ENCODE measurements at places on chromosomes 4 and X.

- DNase-seq, result no peak
Observed at GRCh38 chr4:105170711-105171110, 24.0 kb downstream of the TET2 start.

DNA sequence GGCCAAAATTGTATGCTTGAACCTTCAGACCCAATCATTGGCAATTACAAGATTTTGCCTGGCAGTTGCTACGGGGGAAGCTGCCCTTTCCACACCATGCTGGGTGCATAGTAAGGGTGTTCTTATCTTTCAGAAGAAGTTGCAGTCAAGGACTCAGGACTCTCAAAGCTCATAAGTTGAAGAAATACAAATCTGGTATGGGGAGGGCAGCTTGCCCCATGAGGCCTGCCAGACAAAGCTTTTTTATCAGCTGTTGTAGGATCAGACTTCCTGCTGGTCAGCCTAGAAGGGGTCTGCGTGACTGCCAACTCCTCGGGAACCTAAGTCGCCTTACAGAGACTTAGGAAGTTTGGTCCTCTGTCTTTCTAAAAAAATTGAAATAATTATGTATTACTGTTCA, 174.9 kb upstream of the TECRL start:
- peak; percentile 64 for DNase-seq

DNA sequence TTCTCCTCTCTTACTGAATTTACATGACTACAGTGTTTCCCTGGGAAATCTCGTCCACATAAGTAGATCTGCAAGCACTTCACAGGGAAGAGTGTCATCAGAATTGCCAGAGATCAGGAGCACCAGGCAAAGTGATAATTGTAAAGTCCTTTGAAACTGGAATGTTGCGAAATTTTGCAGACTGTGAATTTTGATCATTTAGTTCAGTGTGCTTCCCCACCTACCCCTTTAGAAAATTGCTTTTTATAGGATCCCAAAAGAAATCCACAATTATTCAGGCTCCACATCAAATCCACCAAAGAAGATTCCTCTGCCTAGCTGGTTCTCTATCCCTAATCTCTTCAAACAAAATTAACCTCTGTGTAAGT, 10.2 kb downstream of the PTCHD1 start:
- no peak for DNase-seq

DNA sequence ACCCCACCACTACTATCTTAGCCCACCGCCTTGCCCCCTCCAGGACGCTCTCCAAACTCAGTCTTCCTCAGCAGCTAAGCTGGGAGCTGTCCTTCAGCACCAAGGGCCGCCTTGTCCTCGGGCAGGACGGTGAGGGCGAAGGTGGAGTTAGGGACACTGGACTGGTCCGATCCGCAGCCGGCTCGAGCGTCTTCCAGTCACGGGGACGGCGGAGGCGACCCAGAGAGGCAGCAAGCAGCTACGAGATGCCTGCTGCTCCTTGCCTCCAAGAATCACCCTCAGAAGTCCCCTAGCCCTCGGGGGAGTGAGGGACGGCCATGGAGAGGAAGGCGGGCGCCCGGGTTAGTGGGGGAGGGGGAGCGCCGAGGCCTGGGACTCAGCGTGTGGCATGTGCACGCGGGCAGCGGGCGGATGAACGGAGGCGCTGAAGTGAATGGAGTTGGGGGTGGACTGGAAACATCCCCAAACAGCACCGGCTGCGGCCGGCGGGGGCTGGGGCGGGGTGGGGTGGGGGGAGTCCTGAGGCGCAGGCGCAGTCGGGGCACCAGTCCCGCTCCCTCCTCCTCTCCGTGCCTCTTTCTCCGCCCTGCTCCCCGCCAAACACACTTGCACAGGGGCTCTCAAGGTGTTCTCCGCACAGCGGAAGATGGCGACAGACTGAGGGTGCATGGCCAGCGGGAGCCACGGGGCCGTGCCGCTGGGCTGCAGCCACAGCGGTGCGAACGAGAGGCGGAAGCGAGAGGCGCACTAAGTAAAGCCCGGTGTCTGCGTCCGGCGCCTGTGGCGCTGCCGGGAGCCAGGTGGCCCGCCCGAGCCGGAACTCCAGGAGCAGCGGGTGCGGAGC, at the start of gene NALF2:
TSS of gene NALF2 (plus strand) at position 545 of the 844 bp plus-strand sequence. CDS start 957 bp downstream, outside the sequence.
- DNase-seq, result no peak

DNA sequence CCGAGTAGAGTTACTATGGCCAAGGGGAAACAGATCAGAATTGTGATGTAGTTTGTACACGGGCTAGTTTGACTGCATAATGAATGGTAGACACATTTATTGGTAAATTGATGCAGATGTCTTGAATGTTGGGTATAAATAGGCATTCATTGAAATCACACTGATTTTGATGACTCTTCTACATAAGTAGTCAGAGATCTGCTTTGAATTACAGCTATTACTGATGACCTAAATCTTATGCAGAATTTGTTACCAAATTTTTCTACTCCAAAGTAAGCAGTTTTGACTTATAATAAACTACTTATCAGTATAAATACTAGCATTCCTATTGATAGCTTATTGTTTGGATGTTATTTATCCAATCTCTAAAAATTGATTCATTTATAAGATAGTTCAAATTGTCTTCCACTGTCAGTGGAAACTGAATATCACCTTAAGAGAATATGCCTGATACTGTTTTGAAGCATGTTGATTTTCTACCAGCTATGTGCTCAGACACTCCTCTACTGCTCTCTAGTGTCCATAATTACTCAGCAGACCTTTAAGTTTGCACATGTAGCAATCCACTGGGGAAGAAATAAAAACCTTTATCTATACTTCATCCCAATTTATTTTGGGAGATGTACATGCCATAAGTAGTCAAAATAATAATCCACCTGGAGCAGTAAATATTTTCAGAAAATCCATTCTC, 120.3 kb downstream of the RASL11B start:
- no peak for DNase-seq

DNA sequence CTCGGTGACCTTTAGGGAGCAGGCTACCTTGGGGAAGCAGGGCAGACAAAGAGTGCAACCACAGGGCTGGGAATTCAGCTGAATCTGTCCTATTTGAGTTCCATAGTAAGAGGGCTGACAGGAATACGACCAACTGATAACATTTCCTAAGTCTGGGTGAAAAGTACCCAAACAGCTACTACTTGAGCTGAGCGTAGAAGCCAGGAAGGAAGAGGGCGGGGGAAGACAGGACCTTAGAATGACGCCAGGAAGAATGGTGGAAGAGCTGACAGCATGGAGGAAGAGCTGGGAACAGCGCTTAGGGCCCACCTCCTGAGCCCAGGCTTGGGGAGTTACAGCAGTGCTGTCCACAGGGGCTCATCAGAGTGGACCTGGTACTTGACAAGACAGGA, 14.4 kb downstream of the MECP2 start:
- DNase-seq, result no peak

- no peak for DNase-seq
Observed at GRCh38 chr4:172099376-172099775, 286.2 kb downstream of the GALNTL6 start.

DNA sequence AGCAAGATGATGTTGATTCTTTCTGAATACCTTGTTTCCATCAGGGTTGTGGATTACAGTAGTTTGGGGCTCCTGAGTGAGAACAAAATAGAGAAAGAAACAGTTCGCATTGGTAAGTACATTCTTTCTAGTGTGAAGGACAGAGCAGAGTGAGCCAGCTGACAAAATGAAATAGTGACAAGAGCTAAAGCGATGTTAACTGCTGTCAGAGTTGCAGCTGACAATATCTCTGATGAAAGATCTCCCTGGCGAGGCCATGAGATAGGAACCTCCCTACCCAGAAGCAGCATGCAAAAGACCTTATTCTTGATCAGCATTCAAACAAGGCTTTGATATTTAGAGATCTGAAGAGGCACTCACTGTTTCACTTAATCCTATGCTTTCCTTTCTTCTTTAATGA, 258.6 kb downstream of the CAMK2D start:
- no peak for DNase-seq

- DNase-seq, result no peak
Observed at GRCh38 chr4:99859618-99860017, 34.6 kb downstream of the LAMTOR3 start.

DNA sequence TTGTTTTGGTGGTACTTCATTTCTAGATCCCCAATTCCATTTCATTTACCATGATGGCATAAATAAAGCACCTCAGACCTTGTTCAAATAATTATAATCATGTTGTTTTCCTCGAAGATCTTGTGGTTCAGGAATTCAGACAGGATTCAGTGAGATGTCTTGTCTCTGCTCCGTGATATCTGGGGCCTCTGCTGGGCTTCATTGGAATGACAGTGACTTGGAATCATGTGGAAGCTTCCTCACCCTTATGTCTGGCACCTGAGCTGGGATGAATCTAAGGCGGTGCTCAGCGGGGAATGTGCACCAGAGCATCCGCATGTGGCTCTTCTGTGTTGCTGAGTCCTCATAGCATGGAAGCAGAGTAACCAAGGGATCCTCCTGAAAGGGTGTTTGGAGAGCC, 132.2 kb downstream of the VEGFC start:
- no peak for DNase-seq

GRCh38 chr4:27006646-27007045, 146.0 kb downstream of the STIM2 start:
- DNase-seq, result no peak

GRCh38 chr4:127505203-127505602, 127.6 kb upstream of the INTU start:
- DNase-seq, result no peak

- DNase-seq, result no peak
Observed at GRCh38 chrX:9671998-9672397, 93.6 kb downstream of the GPR143 start.

DNA sequence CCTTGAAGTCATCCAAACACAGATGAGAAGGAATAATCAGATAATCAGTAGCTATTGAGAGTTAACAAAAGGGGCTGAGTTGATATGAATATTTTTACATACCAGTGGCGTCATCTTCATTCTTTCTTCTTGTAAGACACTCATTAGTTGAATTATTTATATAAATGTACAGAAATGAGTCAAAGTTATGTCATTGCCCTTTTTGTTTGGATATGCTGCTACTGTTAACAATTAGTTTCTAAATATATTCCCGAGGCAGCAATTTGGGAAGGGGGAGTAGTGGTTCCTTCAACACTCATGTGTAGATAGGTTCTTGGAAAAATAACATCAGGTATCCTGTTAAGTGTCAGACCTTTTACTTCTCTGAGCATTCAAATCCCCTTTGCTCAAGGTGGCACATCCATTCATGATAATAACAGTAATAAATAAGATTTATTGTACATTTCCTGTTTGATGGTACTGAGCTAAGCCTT, 436.6 kb downstream of the SPRY1 start:
- DNase-seq, result no peak

GRCh38 chr4:147207911-147208310, 262.2 kb upstream of the TTC29 start:
- DNase-seq, result no peak

GRCh38 chr4:118752551-118752950, 67.4 kb downstream of the METTL14 start:
- DNase-seq, result no peak

GRCh38 chr4:98865059-98865458, 63.9 kb downstream of the EIF4E start:
- no peak for DNase-seq

GRCh38 chr4:73257651-73258435, 755 bp downstream of the ANKRD17 start:
- DNase-seq, result peak; percentile 54

DNA sequence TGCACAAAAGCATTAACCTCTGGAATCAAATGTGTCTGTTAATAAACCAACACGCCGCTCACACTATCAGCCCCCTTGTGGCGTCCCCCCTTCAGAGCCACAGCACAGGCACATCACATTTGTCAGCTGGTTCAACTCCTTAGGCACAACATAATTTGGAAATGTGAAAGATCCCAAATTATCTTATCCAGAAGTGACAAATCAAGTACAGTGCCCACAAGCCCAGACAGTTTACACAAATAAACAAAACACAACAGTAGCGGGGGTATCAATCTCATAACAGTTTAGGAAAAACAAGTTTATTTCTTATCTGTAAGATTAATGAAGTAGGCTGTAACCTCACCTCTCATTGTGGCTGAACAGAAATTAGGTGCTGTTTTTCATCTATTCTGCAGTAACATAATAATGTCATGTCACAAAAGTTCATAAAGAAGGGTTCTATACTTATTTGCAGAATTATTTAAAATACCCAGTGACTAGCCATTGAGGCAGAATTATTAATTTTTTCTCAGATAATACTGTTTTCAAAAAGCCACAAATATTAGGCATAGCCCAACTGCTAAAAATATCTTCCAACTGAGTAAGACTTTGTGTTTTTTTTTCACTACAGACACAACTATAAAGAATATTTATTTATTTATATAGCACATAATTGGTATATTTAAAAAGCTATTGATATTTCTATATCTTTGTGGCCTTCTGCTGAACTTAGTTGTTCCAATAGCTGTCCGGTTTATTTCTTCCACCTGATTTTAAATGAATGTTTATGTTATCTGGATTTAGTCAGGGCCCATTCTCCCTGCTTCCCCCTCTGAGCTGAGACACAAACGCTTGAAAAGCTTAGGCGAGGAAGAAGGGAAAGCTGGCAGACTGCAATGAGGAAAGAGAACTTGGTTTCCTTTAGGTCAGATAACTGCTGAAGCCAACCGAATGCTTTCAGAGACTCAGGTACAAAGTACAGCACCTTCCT, 214.7 kb downstream of the QDPR start:
- DNase-seq, result no peak
